ENCODE measurements at places on chromosomes 2 and 18.

- no peak for DNase-seq
These were observed 43.2 kb upstream of the LOXHD1 start for GRCh38 chr18:46700066-46700824.

DNA sequence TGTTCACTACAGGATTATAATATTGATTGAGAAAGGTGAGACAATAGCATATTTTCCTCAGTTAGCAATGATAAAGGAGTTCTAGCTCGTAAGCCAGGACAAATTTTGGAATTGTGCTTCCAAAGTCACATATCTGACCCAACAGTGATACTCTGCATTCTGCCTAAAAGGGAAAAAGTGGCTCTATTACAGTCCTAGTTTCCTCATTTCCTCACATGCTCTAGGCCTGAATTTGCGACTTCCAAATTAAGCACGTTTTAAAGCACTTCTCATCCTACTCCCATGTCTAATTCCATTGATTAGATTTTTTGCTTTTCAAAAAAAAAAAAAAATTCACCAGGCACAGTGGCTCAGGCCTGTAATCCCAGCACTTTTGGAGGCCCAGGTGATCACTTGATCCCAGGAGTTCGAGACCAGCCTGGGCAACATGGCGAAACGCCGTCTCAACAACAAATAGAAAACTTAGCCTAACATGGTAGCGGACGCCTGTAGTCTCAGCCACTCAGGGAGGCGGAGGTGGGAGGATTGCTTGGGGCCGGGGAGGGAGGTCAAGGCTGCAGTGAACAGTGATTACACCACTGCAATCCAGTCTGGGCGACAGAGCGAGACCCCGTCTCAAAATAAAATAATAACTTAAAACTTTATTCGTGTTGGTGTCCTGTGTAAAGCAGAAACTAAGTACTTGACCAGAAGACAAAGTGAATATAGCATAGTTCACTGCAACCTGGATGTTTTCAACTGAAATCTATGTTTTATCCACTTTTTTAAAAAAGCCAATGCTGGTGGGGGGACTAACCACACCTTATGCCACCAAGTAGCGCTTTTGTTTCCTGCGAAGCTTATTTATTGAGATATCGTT, 1.5 kb downstream of the ESCO1 start:
- DNase-seq, result no peak

- no peak for DNase-seq
These were observed 89.3 kb downstream of the MBD2 start for GRCh38 chr18:54135216-54135615.

DNA sequence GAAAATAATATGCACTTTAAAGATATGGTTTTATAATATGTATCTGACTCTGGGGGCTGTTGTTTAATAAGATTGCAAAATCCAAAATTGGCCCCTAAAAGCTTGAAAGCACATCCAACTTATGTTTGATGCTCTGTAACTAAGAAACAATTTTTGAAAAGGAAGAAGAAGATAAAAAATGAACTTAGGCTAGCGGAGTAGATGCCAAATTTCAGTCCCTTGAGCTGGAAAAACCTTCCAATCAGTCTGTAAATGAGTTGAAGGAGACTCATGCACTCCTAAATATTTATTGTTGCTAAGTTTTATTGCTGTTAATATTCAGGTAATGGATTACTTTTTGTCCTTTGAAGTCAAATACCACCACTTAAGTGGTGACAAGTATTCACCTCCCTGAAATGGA, 465.0 kb downstream of the ZEB2 start:
- no peak for DNase-seq

- DNase-seq, result no peak
These were observed 687.4 kb upstream of the ID2 start for GRCh38 chr2:7994397-7994951.

DNA sequence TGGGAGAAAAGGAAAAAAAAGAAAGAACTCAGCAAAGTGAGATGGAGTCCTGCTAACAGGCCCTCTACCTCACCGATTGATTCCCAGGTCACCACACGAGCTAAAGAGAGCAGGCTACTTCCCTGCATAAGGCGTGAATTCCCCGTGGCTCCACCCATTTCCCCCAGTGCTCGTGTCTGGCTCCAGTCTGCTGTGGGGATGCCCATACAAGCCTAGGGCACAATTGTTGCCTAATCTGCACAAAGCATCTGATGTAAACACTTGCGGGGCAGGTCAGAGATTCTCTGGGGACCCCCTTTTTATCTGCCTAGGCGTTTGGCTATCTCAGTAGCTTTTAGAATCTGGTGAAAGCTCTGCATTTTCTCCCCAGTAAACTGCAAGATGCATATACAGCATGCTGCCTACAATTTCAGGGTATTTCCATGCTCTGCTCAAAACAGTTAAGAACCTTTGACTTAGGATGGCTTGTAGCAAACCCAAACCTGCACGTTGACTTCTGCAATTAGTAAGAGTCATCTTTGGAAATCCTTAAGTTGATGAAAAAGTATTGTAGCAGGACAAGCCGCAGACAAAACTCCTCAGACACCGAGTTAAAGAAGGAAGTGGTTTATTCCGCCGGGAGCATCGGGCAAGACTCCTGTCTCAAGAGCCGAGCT, 34.8 kb downstream of the MYO3B start:
- DNase-seq, result no peak

- DNase-seq, result no peak
These were observed 46.7 kb downstream of the LDLRAD4 start for GRCh38 chr18:13265008-13265910.

DNA sequence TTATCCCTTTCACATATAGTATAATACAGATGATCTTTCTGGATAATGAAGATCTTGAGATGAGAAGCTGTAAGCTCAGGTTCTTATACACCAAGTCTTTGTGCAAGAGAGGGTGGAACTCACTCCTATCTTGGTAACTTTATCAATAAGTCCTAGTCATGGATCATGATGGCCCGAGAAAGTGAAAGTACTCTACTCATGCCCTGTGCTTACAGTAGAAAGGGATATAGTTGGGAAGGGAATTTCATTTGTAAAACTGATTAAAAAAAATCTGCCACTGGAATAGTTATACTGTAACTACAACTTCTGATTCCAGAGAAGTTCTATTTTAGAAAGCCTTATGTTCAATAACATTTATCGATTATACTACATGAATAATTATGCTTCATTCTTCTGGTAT, 51.8 kb downstream of the MYO3B start:
- no peak for DNase-seq

DNA sequence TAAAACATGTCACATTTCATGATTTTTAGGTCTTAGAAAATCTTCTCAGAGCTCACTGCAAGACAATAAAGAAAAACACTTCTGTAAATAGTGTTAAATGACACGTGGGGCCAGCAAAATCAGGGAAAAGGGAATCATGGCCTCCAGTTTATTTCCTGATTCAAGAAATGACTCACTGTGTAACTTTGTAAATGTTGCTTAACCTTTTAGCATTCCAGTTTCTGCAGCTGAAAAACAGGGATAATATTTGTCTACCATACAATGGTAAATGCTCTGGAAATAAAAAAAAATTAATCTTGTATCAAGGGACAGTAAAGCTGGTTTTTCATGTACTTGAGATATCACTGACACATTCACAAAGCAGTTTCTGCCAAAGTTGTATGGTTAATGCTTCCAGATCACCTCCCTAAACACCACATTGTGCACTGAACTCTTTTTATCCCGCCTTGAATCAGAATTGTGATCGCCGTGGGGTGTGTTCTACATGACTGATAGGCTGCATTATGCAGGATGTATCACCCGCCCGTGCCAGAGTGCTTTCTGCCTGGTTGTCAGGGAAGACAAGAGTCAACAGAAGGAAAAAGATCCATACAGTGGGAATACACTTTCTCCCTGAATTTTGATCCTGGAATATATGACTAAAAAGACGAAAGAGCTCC, 238.8 kb downstream of the IKZF2 start:
- no peak for DNase-seq

DNA sequence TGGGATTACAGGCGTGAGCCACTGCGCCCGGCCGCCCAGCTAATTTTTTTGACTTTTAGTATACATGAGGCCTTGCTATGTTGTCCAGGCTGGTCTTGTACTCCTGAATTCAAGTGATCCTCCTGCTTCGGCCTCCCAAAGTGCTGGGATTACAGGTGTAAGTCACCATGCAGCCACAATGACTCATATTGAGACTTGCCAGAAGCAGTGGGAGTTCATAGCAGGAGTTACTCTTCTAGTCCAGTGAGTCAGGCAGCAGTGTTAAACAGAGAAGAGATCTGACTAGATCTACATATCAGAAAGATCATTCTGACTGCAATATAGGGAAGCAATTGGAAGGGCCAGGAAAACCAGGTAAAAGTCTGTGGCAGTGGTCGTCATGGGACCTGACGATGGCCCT, 1.5 kb upstream of the FLACC1 start:
- no peak for DNase-seq

DNA sequence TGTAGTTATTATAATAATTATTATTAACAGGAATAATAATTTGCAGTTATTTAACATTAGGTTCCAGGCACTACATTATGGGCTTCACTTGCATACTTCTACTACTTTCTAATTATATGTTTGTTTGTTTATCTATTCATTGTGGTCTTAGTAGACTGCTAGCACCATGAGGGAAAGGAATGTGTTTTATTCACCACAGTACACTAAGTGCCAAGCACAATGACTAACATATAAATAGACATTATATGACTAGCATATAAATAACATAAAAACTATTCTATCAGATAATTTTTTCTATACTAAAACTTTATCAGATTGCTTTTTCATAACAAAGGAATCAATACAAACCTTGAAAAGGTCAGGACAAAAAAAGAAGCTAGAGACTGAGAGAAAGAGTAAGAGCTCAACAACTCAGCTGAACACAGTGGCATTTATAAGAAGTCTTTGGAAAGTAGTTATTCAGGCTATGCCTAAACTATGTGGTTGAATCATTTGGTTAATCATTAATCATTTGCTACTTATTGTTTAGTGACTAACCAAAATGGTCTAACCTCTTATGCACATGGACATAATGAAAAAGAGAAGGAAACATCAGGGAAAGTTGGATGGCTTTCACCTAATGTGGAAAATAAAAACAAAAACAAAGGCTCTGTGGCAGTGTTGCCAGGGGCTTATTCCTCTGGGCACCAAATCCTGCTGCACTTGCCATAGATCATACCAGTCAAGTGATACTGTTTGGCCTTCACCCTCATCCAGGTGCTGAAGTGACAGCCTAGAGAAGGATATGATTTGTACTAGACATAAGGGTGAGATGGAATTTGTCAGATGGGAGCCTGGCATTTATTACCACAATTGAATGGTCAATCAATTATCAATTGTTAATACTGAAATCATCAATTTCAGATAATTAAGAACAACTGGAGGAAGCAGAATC, 174.9 kb downstream of the ETAA1 start:
- no peak for DNase-seq

- DNase-seq, result no peak
These were observed 6.3 kb upstream of the CCNT2 start for GRCh38 chr2:134912361-134912760.

DNA sequence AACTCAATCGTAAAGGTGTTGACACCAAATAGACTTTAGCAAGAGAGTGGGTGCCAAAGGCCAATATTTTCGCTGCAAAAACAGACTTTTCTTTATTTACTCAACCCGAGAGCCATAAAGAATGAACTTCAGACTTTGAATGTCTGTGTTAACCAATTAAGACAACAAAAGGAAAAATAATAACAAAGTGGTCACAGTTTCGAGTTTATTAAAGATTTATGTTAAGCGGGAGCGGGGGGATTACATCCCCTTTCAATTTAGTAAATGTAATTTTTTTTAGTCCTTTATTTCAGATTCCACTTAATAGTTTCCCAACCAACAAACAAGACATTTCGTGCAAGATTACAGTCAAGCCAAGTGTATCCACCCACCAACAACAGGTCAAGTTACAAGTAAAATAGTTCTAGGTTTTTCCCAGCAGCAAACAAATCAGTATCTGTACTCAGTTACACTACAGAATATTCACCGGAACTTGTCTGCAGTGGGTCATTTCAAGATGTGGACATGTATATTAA, 9.0 kb downstream of the CDH2 start:
- DNase-seq, result no peak

DNA sequence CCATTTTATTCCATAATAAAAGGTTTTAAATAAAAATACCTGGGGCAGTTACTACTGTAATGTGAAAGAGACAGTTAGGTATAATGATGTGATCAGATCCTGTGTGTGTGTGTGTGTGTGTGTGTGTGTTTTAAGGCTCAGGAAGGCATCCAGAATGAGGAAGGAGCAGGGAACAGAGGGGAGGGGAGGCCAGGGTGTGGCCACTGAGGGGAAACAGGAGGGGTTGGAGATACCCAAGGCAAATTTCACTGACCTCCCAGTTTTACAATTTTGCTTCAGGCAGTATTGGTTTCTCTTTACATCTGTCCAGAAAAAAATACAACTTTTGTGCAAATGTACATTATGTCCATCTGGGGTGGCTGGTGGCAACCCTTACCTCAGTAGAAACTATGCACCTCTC, 163.5 kb upstream of the FBXO11 start:
- DNase-seq, result no peak

DNA sequence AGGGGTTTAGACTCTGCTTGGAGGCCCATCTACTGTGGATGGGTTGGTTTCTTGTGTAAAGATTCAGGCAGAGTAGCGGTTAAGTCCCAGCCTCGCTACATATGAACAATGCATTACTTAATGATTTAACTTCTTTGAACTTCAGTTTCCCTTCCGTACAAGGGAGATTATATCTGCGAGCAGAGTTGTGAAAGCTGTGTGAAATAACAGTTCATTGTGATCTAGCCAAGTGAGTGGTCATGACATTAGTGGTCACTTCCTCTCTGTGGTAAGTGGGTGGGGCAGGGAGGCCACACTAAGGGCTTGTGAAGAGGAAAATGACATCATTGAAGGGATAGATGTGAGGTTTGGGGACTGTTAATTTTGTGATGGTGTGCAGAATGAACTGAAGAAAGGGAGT, 14.1 kb upstream of the MEX3C start:
- no peak for DNase-seq

- DNase-seq, result no peak
These were observed 100.9 kb downstream of the ATAD2B start for GRCh38 chr2:23826040-23826439.

DNA sequence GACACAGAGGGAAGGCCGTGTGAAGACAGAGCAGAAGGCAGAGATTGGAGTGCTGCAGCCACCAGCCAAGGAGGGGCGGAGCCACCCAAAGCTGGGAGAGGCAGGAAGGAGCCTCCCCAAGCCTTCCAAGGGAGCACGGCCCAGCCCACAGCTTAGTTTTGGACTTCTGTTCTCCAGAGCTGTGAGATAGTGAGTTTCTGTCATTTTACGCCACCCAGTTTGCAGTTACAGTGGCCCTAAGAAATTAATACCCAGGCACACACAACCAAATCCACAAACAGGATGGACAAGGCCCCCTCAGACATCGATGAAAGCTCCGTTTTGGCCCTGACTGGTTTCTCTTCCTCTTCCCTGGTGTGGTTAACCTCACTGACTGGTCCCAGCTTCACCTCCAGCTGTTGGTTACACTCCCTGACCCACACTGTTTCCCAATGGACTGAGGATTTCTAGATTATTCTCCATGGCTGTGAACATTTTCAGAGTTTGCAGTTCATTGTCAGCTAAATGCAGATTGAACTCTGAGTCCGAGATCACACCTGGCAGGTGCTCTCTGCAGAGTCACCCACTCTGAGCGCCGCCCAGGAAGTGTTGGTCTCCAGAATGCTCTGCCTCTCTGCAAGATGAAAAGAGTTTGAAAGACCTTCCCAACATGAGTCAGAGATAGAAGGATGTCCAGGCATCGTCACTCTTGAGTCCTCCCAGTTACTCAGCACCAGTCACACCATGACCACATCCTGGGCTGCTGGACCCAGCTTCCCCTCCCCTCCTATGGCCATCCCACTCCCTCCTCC, 100.2 kb downstream of the TWIST2 start:
- no peak for DNase-seq

GRCh38 chr18:3262234-3263131, 550 bp downstream of the MYL12B start:
- DNase-seq, result no peak
